ENCODE measurements at places on chromosomes 5 and 9. TPM values are rescaled to one million over a fixed set of nuclear protein-coding genes. Genes with fewer than 3 reads are reported as not detected.

SPATA31A3 gene
- total RNA-seq: not detected

PCDHA1 gene
- not detected for total RNA-seq

CWC27 gene
- total RNA-seq: 27.1 TPM

CTXN3 gene
- total RNA-seq: not detected

GRIA1 gene
- total RNA-seq: not detected

MYMK gene
- not detected for total RNA-seq

AK8 gene
- total RNA-seq: not detected

TMC1 gene
- not detected for total RNA-seq

AGXT2 gene
- not detected for total RNA-seq

ROPN1L gene
- total RNA-seq: 0.18 TPM

STK32A gene
- not detected for total RNA-seq

PROB1 gene
- 4.1 TPM for total RNA-seq

C5orf58 gene
- total RNA-seq: not detected

SPAG8 gene
- 0.27 TPM for total RNA-seq

SAXO1 gene
- total RNA-seq: not detected

FOXD4L3 gene
- not detected for total RNA-seq

TEX48 gene
- total RNA-seq: not detected

LRRC26 gene
- not detected for total RNA-seq

IL7R gene
- total RNA-seq: 53.5 TPM

FAXDC2 gene
- total RNA-seq: 0.40 TPM

MARVELD2 gene
- total RNA-seq: 0.46 TPM

All from activated T-cell treated with anti-CD3 and anti-CD28 coated beads, Interleukin-2, amount 50 U/mL, for 4 hours (primary cell).